ENCODE measurements at places on chromosomes 3 and 15.
A peak's percentile ranks its signal among the peaks of the same experiment; 100 is the strongest.

DNA sequence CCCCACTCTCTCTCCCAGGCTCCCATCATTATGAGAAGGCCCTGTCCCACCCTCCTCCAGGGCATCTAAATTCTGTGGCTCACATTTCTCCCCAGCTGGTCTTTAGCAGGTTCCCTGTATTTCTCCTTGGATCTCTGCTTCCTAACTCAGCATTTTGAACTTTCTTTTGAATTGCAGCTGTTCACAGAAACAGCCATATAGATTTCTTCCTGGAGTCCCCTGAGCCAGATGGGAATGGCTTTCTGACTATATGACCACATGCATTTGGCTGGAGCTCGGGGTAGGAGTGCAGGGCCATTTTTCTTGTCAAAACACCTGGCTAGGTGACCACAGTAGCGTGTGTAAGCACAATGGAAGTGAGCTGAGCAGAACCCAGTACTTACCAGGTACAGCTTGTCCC, 22.0 kb downstream of the RBP2 start:
- peak; percentile 41 for DNase-seq

DNA sequence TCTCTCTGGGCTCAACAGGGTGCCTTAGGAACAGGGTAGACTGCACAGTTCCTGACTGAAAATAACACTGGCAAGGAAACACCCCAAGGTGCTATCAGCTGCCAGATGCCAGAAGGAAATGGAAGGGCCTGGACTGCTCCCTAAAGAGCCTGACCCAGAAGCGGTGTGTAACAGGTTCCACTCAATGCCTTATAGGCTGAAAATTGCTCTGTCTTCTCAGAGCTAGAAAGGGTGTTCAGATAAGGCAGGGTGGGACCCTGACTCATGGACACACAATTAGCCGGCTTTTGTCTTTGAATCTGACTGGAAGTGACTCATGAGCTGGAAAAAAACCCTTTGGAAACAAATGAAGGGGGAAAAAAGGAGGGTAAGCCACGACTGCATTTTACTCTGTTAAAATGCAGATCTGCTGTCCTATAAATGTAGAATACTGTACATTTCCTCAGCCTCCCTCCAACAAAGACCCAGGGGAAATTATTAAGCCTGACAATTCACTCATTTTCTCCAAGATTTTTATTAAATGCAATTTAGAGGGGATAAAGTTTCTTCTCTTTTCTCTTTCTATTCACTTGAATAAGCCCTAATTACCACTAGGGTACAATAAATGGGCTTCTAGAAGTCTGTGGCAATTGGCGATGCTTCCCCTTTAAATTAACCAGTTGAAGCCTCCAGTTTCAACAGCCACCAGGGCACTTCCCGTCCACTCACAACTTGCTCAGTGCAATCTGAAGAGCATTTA, 160.2 kb upstream of the TBL1XR1 start:
- DNase-seq: no peak

DNA sequence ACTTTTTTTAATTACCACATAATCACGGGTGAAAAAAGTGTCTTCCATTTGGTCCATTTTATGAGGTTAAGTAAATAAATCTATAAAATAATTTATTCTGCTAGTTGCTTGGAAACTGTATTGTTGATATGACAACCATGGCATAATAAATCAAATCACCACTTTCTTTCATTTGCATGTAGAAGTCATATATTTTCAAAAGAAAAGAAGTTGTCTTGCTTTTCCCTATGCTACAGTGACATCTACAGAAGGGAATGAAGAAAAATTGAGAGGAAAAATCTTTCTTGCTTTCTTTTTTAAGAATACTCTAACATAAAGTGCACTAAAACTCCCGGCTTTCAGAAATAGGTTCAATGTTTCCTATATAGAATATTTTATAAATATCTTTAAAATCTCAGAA, 228.5 kb downstream of the ZBBX start:
- no peak for DNase-seq

GRCh38 chr3:127760791-127761440, 61.4 kb downstream of the MGLL start:
- DNase-seq: no peak

- DNase-seq: no peak
Measured at GRCh38 chr15:93159930-93160329, 70.9 kb upstream of the RGMA start.

DNA sequence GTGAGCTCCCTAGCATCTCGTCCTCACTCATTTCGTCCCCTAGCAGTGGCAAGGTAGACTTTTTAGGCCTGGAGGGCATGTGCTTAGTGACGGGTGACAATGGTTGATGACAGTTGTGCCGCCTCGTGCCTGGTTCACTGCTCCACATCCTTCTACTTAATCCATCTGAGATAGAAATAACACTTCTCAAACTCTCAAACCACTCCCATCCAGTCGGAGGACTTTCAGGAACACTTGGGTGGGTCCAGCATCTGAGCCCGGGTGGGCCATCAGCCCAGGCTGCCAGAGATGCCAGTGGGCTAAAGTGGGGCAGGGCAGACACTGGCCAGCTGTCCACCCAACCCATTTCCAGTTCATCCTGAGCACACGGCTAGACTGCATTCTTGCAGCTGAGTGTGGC, 79.7 kb upstream of the SMAD3 start:
- no peak for DNase-seq

DNA sequence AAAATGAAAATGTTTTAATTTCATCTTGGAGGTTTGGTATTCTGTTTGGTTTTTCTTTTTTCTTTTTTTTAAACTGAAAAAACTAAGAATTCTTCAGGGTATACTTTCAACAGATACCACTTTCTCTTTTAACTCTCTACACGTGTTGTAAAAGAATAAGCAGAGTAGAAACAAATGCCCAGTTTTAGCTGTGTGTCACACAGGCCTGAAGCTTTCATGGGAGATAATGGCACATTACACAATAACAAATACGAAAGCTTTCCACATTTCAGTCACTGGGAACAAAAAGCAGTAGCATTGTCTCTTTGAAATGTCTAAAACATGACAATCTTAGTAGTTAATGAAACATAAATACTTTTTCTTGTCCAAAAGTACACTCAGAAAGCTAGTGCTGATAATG, 818.5 kb downstream of the TBL1XR1 start:
- no peak for DNase-seq

DNA sequence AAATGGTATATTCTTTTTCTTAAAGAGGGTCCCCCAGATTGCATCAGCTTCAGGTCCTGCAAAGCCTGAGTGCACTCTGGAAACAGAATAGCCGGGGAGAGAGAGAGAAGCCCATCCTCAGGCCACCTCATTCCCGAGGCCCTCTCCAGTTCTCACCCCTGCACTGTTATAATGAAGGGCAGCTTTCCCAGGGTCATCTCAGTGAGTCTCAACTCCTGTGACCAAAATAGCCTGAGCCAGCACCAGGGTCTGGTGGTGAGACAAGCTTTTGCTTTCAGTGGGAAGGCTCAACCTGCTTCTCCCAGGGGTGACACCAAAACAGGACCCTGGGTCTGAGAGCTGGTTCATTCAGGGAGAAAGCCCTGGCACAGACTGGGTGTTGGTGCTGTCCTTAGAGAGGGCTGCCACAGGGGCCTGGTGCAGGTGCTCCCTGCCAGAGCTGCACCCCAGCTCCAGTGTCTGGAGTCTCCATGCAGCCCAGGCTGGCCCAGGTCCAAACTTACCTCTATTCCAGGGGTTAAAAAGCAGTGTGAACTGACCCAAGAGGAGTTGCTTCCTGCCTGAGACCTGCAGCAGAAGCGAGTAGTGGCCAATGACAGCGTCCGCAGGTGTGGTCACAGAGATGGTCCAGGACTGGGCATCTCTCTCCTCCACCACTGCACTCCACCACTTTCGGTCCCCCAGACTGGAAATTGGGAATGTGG, 6.1 kb downstream of the EPB42 start:
- DNase-seq: no peak

DNA sequence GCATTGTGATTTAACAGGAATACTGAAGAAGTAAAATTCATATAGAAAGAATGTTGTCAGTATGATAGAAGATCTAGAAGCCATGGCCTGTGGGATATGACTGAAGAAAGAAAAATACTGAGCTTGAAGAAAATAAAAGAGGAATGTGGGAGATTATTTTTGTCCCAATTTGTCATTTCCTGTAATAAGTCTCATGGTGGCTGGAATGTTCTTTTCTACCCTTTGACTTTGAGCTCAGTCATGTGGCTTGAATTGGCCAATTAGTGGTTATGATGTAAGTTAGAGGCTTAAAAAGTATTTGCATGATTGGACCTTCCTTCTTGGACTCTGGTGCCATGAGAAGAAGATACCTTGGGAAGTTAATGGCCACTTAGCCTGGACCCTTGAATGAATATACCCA, 14.1 kb downstream of the APH1B start:
- DNase-seq: no peak

- DNase-seq: no peak
Measured at GRCh38 chr3:24310887-24311286, 183.8 kb downstream of the THRB start.

DNA sequence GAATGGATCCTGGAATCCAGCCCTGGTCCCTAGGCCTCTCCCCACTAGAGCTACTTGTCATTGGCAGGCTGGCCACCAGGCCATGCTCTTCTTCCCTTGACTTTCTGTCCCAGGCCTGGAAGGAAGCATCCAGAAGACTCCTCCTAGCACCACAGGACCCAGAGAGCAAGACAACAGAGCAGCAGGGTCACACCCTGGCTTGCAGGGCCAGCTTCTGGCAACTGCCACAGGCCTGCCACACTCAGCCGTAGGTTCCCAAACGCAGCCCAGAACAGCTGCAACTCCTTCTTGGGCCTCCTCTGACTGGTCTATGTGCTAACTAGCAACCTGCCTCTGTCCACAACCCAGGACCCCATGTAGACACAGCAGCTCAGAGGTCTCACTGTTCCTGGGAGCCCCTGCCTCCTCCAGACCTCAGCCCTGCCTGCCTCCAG, 36.8 kb upstream of the RPL32 start:
- no peak for DNase-seq

GRCh38 chr15:48486228-48486627, 155.0 kb downstream of the DUT start:
- DNase-seq: no peak

- no peak for DNase-seq
Measured at GRCh38 chr3:6805236-6805635, 55.7 kb upstream of the GRM7 start.

DNA sequence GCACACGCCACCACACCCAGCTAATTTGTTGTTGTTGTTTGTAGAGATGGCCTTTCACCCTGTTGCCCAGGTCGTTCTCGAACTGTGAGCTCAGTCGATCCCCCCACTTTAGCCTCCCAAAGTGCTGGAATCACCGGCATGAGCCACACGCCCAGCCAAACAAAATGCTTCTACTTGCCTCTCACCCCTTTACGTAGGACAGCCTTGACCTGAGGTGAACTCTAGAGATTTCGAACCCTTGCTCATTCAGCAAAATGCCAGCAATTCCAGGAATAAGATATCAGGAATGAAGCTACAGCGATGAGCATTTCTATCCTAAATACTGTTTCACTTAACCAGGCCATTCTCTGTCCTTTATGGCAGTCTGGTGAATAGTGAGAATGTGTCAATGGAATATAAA, 135.0 kb downstream of the LRRK1 start:
- no peak for DNase-seq

DNA sequence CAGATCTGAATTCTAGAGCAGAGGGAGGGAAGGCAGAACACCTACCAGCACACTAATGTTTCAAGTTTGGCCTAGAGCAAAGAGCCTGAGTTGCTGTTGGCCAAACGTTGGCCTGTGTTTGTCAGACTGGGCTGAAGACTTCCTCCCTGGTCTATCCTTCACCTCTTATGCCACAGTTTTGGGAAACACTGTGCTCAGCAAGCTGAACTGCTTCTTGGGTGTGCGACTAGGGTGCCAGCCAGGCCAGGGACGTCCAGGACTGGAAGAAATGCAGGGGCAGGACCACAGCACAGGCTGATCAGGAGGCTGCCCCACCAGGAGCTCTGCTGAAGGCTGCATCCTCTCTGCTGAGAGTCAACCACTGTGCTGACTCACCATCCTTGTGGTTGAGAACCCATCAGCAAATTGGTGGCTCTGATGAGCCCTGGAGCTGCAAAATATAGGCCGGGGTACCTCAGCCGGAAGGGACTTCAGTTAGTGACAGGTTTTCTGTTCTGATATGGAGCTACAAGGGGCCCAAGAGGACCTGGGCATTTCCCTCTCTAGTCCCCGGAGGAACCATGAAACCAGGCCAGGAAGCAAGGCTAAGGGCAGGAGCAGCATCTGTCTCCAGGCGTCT, 131.6 kb upstream of the RASGRP1 start:
- DNase-seq: no peak

DNA sequence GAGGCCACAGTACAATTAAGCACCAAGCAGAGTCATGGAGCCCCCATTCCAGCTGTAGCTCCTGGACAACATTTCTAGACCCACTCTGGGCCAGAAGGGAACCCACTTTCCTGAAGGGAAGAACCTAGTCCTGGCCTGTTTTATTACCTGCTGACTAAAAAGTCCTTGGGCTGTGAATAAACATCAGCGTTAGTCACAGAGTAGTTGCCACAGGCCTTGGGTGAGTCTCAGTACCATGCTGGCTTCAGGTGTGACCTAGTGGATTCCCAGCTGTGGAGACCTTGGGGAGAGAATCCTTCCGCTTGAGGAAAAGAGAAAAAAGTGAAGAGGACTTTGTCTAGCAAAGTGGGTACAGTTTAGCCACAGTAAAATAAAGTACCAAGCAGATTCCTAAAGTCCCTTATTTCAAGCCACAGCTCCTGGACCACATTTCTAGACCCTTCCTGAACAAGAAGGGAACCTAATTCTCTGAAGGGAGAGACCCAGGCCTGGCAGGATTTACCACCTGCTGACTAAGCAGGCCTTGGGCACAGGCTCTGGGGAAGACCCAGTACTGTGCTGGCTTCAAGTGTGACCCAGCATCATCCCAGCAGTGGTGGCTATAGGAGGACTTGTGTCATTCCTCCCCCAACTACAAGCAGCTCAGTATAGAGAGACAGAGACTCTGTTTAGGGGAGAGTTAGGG, 118.3 kb upstream of the KCNH8 start:
- DNase-seq: no peak

DNA sequence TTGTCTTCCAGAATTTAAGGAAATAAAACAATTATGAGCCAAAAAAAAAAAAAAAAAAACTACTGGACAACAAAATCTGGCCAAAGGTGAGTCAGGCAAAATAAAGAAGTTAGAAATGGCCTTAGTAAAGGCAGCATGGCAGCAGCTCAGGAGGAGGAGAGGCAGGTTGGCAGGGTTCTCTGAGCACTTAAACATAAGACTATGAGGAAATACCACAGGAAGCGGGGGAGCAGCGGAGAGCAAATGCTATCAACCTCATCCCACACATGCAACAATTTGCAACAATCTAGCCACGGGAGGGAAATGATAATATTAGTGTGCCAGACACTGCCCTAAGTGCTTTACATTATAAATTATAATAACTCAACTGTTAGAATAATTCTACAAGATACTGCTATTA, 247.3 kb upstream of the NSMCE3 start:
- DNase-seq: no peak

Data from DMS 273 treated with DMSO at 0.1 percent for 48 hours (cell line).